Right hindlimb (tissue), 1 donor: ENCODE measurements at places on chromosomes 5 and 9.

GRCh38 chr9:90552317-90552716, 90.3 kb downstream of the DIRAS2 start:
- no peak for DNase-seq

- DNase-seq: no peak
Measured at GRCh38 chr5:126280846-126281245, 142.4 kb upstream of the GRAMD2B start.

DNA sequence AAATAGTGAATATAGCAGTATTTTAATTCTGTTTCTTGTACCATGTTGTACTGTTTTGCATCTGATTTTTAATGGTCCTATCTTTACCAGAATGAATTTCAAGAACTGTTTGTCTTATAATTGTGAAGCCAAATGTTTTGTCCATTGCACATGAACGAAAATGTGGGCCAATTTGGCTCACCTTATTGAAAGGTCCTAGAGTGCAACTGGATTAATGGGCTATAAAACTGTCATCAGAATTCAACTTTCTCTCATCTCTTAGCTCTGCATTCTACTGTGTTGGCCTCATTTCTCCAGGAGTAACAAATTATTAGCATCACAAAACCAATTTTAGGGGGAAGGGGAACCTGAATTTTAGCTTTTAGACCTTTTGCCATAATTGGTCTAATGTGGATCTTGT, 179.4 kb upstream of the NUDT12 start:
- DNase-seq: no peak

GRCh38 chr5:3993856-3994473, 398.3 kb downstream of the IRX1 start:
- DNase-seq: no peak

- no peak for DNase-seq
Measured at GRCh38 chr5:8930021-8930420, 615.9 kb downstream of the SEMA5A start.

- DNase-seq: no peak
Measured at GRCh38 chr9:93288341-93288740, 104.4 kb downstream of the WNK2 start.

GRCh38 chr5:132498686-132499271, 8.2 kb upstream of the IRF1 start:
- no peak for DNase-seq

- no peak for DNase-seq
Measured at GRCh38 chr9:95667789-95668188, 151.0 kb upstream of the PTCH1 start.

GRCh38 chr5:81256766-81257165, 23.6 kb downstream of the CKMT2 start:
- no peak for DNase-seq

GRCh38 chr9:111407813-111408212, 76.4 kb downstream of the ECPAS start:
- DNase-seq: no peak

DNA sequence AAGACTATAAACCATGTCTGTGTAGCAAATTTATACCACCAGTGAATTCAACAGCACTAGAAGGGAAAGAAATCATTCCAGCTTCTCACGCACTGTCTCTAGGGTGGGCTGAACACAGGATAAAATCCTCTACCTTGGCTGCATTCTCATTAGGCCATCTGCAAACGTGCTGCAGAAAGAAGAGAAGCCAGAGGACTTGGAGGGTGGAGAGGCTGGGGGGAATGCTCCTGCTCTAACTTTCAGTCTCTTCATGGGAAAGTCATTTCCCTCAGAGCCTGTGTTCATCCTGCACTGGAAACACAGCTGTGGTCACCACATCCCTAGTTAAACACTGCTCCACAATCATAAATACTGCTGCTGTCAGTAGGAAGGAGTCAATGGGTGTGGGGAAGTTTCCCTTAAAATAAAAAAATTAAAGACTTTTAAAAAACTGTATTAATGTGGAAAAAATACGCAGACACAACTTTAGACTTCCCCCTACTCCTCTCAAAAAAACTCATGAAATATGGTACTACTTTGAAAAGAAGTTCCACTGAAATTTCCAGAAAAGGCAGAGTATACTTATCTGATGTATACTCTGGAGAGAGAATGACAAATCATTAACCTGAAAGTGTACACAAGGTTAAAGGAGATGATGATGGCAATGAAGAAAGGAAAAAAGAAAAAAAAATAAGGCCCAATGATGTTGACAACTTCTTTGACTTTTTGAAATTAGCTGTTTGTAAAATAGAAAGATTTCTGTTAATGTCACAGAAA, 46.8 kb downstream of the LHFPL2 start:
- DNase-seq: peak; percentile 82

DNA sequence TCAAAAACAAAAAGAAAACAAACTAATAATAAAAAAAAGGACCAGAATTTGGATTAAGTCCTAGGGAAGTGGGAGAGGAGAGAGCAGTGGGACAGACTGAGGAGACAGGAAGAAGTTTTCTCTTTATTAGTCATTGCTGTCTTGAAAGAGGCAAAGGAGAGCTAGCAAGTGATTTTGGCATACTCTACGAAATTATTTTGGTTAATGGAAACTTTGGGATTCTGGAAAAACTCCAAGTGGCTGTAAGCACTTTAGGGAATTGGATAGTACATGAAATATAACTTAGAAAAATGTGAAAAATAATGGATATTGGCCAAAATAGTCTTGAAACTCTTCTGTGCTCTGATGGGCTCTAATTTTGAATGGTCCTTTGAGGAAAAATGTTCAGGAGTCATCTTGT, 1641.8 kb upstream of the WWC1 start:
- peak; percentile 19 for DNase-seq

- no peak for DNase-seq
Measured at GRCh38 chr9:123471843-123472570, 116.0 kb downstream of the CRB2 start.

GRCh38 chr5:170161069-170161468, 55.4 kb downstream of the FOXI1 start:
- no peak for DNase-seq

DNA sequence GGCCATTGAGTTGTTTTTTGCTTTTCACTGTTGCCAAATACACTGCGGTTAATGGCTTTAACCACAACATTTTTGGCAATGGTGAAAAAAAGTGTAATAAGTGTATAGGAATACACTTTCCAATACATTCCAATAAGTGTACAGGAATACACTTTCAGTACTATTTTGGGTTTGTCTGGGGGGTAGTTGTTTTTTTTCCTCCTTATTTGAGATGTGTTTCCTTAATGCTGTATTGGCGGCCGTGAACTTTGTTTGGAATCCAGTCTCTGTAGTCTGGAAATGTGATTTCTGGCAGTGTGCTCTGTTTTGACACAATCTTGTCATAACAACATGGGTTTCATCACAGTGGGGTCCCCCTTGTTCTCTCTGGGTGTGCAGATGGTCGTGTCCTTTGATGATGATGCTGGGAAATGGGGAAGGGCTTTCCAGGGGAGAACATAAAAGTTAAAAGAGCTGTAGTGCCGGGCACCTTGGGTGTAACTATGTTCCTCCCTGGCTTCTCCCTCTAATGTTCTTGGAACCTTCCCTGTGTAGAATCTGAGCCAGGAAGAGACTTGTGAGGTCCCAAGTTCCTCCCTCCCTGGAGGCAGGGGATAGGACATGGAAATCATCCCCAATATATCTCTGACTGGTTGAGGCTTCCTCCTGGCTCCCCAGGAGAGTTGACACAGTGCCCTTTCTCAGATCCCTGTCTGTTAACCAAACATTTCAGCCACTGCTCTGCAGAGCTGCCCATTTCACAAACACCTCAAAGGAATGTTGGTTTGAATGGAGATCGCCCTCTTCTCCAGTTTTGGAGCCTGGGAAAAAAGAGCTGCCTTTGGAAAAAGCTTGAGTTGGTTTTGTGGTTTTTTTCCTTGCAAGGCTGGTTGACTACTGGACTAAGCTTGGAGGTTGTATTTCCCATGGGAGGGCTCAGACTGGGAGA, 44.8 kb downstream of the RCL1 start:
- DNase-seq: no peak

- DNase-seq: no peak
Measured at GRCh38 chr5:43606351-43606750, 3.4 kb downstream of the NNT start.

DNA sequence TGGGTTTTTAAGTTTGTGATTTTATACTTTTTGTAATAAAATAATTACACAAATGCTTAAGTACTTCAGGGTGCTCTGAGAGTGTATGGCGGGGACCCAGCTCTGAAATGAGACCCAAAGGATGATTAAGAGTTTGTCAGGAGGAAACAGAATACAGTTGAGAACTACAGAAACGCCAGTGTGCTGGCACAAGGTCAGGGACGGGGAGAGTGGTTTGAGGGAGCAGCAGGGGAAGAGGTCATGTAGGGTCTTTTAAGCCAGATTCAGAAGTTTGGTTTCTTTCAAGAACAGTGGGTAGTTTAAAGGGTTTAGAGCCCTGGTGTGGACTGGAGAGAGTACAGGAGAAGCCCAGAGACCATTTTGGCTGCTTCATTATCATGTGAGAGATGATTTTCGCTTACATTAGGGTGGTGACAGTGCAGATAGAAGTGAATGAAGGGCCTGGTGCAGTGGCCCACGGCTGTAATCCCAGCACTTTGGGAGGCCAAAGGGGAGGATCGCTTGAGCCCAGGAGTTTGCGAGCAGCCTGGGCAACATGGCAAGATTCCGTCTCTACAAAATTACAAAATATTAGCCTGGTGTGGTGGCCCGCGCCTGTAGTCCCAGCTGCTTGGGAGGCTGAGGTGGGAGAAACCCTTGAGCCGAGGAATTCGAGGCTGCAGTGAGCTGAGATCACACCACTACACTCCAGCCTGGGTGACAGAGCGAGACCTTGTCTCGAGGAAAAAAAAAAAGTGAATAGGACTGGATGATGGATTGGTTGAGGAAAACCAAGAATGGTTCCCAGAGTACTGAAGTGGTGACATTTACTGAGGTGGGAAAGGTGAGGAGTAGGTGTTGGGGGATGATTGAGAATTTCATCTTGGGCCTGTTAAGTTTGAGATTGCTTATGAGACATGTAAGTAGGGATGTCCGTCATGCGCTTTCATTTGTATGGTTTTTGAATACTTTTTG, 1.4 kb upstream of the ETF1 start:
- peak; percentile 25 for DNase-seq

DNA sequence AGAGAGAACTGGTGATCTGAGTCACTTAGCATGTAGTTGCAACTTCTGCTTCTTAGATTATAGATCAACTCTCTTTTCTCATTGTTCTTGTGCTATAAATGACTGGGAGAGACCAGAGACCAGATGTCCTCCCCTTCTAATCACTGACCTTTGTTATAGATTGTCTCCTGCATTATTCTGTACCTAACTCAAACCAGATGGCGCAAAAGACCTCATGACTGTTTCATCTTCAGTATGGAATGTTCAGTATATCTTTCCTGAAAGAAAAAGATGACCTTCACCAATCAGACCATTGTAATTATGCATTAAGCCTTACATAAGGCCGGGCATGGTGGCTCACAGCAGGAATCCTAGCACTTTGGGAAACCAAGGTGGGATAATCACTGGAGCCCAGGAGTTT, 30.5 kb upstream of the ADAM19 start:
- DNase-seq: no peak

GRCh38 chr5:146744068-146744745, 134.3 kb downstream of the PPP2R2B start:
- DNase-seq: peak; percentile 20

GRCh38 chr5:181153814-181154213, 6.4 kb downstream of the OR2V2 start:
- DNase-seq: no peak

DNA sequence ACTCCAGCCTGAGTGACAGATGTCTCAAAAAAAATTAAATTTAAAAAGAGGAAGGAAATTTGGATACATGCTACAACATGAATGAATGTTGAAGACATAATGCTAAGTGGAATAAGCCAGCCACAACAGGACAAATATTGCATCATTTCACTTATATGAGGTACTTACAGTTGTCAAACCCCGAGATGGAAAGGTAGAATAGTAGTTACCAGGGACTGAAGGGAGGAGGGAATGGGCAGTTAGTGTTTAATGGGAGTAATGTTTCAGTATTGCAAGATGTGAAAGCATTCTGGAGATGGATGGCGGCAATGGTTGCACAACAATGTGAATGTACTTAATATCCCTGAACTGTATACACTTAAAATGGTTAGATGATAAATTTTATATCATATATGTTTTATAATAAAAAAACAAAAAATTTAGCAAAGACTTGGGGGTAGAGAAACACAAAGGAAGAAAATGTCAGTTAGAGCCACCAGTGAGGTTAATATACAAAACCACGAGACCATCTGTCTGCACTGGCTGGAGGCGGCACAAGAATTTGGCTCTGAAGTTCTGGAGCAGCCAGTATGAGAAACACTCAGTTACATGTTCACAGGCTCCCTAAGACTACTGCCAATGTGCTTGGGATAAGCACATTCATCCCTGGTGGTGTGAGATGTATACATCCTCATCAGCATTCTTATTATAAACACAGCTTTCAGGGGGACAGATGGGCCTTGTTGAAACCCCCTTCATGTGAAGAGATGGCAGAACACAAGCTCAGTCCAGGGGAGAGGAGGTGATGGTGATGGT, 37.0 kb upstream of the RPS23 start:
- DNase-seq: no peak

GRCh38 chr5:107028938-107029337, 641.8 kb downstream of the EFNA5 start:
- no peak for DNase-seq

DNA sequence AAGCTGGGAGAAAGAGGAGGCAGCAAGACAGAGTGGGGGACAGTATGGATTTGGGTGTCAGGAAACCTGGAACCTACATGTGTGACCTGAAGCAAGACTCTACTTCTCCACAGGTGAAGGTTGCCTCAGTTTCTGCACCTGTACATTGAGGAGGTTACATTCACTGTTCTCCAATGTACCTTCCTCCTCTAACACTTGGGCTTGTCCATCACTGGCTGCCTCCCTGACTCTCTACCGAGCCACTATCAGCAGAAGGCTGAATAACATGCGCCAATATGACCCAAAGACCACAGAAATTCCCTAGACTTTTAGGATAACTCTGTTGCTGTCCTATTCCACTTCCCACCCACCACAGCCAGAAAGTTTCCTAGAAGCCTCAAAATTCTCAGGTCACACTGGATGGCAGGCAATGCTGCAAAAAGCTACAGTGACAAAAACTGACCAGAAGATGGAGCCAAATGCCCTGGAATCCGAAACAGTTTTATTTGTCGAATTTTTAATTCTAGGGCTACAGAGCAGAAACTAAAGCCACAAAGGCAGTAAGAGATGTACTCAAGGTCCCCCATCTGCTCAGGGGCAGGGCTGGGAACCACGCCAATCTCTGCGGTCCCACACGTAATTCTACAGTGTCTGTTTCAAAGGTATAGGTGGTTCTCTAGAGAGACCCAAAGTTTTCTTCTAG, 64.4 kb downstream of the FAM114A2 start:
- DNase-seq: peak; percentile 52

DNA sequence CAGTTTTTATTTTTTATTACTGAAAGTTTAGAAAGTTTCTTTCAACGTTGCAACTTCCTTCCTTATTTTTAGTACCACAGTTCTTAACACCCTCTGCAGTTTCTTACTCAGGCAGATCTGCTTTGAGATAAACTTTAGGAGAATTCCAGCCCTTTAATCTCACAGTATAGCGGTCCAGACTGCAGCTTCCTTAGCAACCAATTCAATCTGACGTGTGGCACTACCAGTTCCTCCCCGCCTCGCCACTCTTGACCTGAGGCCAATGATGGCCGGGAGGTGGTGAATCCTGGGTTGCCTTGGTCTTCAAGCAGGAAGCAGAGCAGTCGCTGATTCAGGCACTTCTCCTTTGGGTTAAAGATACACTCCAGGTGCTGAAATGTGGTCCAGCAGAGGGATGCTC, 334.3 kb upstream of the TRPC7 start:
- no peak for DNase-seq
